ENCODE measurements at places on chromosomes 12 and 14.

DNA sequence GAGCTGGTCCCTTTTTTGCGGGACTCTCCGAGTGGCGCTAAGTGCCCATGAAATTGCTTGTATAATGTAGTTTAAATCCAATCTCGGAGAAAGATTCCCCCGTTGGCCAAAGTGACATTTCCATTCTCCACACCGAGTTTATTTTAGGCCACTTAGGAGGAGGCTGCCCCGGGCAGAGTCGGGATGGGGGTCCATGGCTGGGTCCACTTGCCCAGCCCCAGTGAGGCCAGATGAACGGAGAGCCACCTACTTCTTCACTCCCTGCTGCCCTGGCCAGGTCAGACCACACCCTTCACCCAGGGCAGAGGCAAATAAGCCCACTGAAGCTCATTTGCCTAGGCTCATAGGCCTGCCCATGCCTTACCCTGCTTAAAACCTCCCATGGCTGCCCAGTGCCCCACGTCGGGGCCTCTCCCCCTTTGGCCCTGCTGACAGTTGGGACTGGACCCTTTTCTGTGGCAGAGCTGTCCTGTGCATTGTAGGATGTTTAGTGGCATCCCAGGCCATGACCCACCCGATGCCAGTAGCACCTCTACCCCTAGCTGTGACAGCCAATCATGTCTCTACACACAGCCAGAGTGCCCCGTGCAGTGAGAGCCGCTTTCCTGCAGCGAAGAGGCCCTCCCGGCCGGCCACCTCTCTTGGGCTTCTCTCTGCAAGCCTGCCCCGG is 51.3 kb downstream of the FAM222A start:
- no peak for DNase-seq

DNA sequence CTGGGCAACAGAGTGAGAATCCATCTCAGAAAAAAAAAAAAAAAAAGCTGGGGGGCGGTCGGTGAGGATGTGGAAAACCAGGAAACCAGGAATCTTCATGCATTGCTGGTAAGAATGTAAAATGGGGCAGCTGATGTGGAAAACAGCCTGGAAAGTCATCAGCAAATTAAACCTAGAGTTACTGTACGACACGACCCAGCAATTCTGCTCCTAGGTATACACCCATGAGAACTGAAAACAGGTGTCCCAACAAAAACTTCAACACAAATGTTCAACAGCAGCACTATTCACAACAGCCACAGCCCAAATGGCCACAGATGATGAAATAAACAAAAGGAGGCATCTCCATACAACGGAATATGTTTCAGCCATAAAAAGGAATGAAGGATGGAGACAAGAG is 97.3 kb downstream of the NCOR2 start:
- DNase-seq: no peak

DNA sequence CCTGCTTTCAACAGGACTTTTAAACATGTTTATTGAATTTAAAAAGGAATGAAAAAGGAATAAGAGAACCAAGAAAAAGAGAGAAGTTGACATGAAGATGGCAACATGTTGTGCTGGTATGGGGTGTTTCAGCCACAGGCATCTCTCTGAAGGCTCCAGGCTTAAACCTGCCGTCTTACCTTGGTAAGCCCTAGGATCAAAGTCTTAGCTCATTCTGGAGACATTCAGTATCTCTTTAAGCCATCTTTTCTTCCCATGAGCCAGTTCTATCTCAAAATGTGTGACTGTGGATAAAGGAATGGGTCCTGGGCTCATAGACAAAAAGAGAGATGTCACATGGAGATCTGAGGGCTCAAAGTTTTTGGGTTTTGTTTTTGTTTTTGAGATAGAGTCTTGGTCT is 1.6 kb upstream of the TFCP2 start:
- DNase-seq: no peak

DNA sequence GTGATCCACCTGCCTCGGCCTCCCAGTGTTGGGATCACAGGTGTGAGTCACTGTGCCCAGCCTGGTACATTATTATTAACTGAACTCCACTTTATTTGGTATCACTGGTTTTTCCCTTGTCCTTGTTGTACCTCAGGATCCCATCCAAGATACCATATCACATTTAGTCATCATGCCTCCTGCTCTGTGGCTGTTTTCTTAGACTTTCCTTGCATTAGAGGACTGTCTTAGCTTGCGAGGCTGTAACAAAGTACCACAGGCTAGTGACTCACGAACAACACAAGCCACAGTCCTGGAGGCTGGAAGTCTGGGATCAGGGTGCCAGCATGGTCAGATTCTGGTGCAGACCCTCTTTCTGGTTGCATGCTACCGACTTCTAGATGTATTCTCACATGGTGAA is 12.2 kb downstream of the KLC1 start:
- no peak for DNase-seq

DNA sequence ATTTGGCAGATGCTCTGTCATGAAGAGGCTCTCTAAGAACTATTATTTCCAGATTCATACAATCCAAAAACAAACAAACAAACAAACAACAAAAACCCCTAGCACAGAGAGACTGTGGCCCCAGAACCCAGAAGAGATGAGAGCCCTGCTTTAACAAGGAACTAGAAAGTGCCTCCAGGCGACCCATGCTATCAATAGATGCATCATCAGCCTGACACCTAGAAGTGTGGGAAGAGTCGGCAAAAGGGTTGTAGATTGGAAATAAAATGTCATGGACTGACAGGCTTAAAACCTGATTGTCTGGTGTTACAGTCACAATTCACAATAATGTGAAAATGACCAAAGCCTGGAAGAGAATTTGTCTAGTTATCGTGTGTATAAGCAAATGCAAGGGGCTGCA is 50.6 kb upstream of the FLRT2 start:
- DNase-seq: no peak

GRCh38 chr14:68274725-68275124 is 455.1 kb downstream of the RAD51B start:
- DNase-seq: no peak

GRCh38 chr12:123444092-123445026 is 7.9 kb upstream of the RILPL2 start:
- DNase-seq: no peak

DNA sequence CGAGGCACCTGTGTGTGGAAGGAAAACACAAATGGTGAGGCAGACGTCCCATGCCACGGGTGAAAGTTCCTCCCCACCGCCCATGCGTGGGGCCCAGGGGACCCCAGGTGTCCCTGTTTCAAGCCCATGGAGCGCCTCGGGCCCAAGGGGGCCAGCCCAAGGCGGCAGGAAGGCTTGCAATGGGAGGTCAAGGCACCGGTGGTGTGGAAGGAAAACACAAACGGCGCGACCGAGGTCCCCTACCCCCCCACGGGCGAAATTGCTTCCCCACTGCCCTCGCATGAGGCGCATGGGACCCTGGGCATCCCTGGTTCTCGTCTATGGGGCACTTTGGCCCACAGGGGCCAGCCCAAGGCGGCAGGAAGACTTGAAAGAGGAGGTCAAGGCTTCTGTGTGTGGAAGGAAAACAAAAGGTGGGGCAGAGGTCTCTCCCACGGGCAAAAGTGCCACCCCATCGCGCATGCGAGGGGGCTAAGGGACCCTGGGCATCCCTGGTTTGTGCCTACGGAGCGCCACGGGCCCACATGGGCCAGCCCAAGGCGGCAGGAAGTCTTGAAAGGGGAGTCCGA is 379.4 kb downstream of the ALG10 start:
- DNase-seq: peak; percentile 15

- no peak for DNase-seq
Observed at GRCh38 chr14:68657300-68658028, 135.4 kb downstream of the ZFP36L1 start.

DNA sequence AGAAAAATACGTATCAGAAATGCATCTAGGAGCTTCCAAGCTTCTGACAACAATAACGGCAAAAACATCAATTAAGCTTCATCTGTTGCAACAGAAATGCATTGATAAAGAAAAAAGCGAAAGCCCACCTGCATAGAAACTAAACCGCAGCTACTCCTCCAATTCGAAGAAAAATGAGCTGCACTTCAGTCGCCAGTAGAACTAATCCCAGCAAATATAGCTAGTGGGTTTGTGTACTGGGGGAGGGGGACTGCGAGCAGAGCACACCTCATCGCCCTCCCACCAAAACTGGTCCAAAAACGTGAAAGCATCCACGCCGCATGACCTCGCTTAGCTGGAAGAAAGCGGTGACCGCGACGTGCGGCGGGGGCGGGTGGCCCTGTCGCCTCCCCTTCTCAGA is 1.2 kb downstream of the SLC35F4 start:
- no peak for DNase-seq

DNA sequence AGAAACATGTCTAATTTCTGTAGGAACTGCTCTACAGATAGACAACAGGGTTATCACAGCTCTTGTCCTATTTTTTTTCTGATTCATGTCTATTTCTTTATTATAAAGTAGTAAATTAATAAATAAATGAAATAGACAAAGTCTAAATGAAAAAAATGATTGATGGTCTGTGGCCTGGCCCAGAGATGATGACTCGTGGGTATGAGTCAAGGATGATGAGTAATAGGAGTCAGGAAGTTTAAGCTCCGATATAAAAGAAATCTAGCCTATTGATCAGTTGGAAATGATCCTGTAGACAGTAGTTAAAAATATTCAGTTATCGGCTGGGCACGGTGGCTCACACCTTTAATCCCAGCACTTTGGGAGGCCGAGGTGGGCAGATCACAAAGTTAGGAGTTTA is 90.6 kb upstream of the RTL1 start:
- DNase-seq: no peak

DNA sequence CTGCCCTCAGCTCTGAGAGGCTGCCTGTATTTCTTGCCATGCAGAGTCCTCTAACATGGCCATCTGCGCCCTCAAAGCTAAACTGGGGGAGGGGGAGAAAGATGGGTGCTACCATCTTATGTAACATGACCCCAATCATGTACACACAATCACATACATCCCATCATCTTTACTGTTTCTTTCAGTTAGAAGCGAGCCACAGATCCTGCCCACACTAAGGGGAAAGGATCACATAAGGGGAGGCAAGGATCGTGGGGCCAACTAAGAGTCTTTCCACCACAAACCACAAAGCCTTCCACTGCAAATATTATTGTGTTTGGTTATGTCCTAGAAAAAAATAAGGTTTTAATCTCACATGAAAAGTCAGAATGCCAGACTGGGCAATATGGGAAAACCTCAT is 11.8 kb upstream of the AMN1 start:
- no peak for DNase-seq

DNA sequence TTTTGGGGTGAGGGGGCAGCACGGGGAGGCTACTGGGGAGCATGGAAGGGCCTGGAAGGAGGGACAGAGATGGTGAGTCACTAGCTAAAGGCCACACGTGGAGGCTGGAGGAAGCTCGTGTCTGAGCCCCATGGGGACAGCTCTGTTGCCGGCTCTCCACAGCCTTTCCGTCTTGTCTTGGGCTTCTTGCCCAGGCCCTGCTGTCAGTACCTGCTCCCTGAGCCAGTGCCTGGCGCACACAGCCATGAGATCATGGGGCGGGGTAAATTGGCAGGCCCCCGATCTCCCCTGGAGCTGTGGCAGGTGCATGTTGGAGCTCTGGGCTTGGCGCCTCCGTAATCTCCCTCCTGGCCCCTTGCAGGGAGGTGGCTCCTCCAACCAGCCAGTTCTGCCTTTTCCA is 16.1 kb upstream of the KRT80 start:
- DNase-seq: peak; percentile 16

All from CD4-positive, alpha-beta T cell treated with Interleukin-15 for 1 hour (primary cell).